A549 treated with GW870086 at 1 μM for 4 hours (cell line): ENCODE measurements at places on chromosomes 12 and 14. TPM values are rescaled to one million over a fixed set of nuclear protein-coding genes. Genes with fewer than 3 reads are reported as not detected.

Gene SLC39A5
- 0.34 TPM in 1 of 5 replicates, not detected in the others for total RNA-seq

Gene GYS2
- not detected in 5 replicates for total RNA-seq

Gene APOF
- total RNA-seq: not detected in 5 replicates

Gene NRXN3
- 0.74 to 0.89 TPM (median 0.87 TPM) in 5 replicates for total RNA-seq

Gene CCDC197
- total RNA-seq: not detected in 5 replicates

Gene RGS6
- total RNA-seq: not detected in 5 replicates

Gene CTSG
- total RNA-seq: not detected in 5 replicates

Gene NPAS3
- not detected in 5 replicates for total RNA-seq
